ENCODE measurements at places on chromosomes 5 and 9.

GRCh38 chr9:89634995-89635742 is 30.4 kb downstream of the GADD45G start:
- DNase-seq = peak; percentile 4

DNA sequence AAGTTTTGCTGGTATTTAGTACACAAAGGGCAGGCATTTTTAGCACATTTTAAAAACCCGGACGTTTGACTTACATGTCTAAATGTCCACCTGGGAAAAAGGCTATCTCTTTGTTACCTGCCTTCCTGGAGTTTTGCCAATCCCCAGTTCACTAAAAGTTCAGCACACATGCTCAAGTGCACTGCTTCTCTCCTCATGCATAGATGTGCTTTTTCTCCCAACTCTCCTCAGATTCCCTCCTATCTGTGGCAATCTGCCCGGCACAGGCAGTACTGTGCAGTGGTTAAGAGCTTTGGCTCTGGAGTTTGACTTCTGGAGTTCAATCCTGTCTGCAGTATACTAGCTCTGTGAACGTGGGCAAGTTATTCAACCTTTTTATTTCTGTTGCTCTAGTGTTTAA is 8.3 kb upstream of the CCNO start:
- no peak for DNase-seq

GRCh38 chr5:142966121-142966420 is 195.9 kb downstream of the ARHGAP26 start:
- DNase-seq = no peak

- DNase-seq = no peak
Observed at GRCh38 chr9:126708178-126708577, 94.5 kb downstream of the LMX1B start.

DNA sequence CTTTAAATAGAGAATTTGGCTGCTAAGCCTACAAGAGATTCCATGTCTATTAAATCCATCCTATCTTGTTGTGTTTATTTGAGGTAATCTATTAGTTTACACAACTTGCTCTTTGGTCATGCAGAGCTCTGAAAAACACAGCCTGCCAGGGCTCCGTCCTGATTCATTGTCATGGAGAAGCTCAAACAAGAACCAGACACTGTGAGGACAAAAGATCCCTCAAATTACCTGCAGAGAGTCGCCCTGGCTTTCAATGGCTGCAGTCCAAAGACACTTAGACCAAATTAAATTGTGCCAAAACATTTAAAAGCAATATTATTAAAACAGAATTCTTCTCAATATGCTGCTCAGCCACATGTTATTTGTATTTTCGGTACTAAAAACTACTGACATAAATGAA is 60.1 kb downstream of the CDH18 start:
- DNase-seq = no peak

GRCh38 chr9:125380406-125380805 is 118.8 kb downstream of the GAPVD1 start:
- DNase-seq = no peak

GRCh38 chr9:127004946-127005769 is 90.6 kb downstream of the RALGPS1 start:
- peak; percentile 40 for DNase-seq

DNA sequence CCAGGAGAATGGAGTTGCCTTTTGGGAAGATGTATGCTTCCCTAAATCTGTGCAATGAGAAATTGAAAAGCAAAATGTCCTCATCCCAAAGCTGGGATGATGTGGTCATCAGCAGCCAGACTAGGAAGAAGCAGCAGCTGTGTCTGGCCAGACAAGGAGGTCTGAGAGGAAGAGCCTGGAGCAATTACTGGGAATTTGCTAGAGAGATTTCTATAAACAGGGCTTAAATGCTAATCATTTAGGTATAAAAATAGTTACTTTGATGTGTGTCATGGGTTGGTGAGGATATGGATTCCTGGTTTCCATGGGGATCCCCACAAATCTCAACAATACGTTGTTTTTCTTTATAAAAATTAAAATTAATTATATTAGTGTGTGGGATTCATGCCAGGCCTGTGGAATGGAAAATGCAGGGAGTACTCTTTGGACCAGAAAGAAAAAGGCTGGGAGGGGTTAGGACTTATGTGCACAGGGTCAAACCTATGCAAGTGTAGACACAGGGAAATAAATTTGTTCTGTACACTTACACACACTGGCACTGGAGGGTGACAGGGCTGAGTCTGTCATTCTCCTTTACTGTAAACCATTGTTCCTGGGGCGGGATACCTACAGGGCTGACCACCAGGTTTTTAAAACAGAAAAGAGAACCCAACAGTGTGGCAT is 58.7 kb upstream of the TRPC7 start:
- no peak for DNase-seq

DNA sequence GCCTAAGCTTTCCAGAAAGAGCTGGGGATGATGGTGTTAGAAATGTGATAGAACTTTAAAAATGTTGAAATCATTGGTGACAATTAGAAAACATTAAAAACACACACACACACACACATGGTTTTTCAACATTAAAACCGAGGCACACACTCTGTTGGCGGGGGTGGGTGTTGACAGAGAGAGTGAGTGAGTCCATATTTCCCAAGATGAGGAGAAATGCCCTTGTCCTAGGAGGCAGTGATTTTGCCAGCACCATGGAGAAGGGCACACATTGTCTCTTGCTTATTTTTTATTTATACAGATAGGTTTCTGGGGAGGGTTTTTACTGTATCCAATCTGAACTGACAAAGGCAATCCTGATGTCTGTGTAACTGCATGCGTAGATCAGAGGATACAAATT is 152.5 kb downstream of the INSYN2B start:
- DNase-seq = no peak

DNA sequence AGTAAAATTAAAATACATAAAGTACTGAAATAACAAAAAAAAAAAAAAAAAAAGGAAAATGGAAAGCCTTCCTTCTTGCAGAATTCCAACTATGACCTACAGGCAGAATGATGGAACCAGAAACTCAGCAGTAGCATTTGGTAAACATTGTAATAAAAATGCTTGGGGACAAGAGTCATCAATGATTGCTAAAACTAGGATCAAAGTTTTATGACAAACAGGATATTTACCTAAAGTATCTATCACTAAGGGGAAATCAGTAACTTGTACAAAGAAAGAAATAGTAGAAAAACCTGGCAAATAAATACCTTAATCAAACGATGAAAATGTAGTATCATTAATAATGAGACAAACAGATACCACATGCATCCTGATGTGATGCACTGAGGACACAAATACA is 17.5 kb downstream of the ERMP1 start:
- no peak for DNase-seq

DNA sequence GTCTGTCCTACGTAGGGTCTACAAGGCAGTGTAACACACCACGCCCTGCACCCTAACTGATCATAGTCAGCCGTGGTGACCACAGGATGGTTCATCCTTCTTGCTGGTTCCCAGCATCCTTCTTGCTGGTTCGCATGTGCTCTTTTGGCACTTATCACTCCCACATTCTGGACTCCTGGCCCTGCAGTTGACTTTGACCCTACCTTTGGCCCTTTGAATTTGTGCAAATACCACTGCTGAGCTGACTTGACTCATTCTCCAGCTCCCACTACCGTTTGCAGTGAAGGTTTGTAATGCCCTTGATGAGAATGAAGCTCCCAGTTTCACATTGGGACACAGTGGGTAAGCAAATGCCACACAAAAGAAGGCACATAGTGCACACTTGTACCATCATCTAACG is 33.8 kb downstream of the PALM2AKAP2 start:
- no peak for DNase-seq

GRCh38 chr5:148960070-148960769 is 102.6 kb downstream of the SH3TC2 start:
- no peak for DNase-seq

DNA sequence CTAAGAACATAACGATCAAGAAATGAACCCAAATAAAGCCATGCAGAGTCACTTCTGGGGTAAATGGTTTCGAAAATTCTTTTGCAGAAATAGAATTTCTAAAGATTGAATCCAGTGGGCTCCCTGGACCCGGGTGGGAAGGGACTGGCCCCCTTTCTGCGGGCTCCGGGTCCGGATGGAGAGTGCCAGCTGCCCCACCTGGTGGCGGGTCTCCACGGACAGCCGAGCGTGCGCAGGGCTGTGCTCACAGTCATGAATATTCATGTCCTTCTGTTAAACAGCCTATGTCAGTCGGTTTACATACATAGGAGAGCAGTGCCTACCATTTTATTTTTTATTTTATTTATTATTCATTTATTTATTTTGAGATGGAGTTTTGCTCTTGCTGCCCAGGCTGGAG is 4.7 kb upstream of the PPP1R26 start:
- no peak for DNase-seq

- no peak for DNase-seq
Observed at GRCh38 chr5:137010226-137010625, 488.9 kb downstream of the SPOCK1 start.

DNA sequence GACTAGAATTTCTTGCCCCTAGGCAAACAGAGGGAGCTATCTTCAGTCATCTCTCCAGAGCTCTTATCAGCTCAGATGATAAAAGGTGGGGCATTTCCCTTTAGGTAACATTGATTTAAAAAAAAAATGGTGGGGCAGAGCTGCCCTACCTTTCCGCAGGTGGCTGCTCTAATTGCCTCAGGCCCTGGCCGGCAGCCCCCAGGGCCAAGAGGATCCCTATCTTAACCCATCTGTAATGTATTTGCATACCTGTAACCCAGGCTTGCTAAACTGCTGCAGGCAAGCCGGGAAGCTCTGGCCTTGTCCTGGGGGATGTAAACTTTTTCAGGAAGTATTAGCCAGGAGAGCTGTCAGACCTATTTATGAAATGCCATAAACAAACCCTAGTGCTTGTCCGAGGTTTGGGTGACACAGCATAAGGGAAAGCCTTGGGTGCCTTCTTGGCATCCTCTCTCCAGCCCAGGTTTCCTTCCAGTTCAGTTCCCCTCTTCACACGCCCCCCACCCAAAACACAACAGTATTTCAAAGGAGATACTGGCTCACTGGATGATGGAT is 20.9 kb upstream of the ZSWIM6 start:
- DNase-seq = no peak

- DNase-seq = no peak
Observed at GRCh38 chr5:14895301-14895700, 23.7 kb upstream of the ANKH start.

DNA sequence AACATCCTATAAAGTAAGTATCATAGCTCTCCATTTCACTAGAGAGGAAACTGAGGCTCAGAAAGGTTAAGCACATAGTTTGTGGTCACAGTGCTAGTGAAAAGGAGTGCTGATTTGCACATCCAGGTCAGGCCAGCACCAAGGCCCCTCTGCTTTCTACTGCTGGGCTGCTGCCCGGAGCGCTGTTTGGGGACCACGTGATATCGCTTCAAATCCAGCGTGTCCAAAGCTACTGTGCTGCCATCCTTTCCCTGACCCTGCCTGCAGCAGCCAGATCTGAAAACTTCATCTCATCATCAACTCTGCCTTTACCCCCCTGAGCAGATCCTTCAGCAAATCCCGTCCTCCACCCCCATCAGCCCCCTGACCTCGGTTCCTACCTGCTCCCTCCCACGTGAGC is 40.7 kb upstream of the AKNA start:
- DNase-seq = no peak

GRCh38 chr5:35058374-35058788 is 10.6 kb upstream of the AGXT2 start:
- no peak for DNase-seq

GRCh38 chr5:98772415-98773213 is 849 bp upstream of the RGMB start:
- no peak for DNase-seq

DNA sequence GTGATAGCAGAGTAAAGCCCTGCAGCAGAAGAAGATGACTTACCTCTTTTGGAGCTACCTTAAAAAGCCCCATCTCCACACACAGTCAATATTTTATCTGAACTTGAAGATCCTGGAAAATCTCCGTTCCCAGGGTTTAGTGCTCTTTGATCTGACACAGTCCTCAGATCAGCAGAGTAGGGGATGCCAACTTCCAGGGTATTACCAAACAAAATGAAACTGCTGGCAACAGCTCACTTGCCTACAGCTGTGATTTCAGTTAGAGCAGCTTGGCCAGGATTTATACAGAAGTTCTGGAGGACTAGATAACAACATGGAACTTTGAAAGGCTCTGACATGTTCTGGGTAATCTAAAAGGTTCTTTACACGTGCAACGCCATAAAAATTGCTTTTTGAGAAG is 1537.8 kb upstream of the ACO1 start:
- DNase-seq = no peak

DNA sequence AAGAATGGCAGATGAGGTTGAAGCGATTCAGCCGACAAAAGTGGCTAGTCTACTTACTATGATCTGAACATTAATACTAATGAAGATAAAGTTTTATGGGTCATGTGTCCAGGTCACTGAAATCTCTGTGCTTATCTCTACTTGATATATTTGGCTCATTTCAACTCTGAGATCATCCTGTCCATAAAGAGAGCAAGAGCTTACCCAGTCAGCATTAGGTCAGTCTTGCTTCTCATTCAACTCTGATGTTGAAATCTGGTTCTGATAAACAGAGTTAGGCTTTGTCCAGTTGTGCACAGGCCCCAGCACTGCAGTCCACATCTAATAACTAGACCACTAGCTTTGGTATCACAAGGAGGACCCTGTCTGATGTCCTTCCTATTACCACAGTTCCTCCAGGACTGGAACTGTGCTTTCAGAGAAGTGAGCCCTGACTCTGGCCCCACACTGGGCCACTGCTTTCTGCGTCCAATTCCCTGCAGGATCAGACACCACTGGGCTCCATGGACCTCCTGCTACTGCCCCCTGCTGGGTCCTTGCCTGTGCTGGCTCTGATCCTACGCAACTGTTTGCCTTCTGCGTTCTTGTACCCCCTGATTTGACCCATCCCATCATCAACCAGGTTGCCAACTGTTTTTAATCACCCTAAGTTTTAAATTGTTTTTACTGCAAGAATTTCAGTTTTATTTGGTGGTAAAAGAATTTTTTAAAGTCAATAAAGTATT is 23.7 kb upstream of the FAM120A start:
- no peak for DNase-seq

GRCh38 chr9:2257248-2257929 is 242.2 kb downstream of the SMARCA2 start:
- DNase-seq = no peak

GRCh38 chr5:32369542-32370155 is 56.9 kb upstream of the MTMR12 start:
- DNase-seq = no peak

- no peak for DNase-seq
Observed at GRCh38 chr5:7714697-7715096, 136.2 kb downstream of the CFAP90 start.
